BE2C (cell line): ENCODE measurements at places on chromosomes 1 and 21.

- DNase-seq: no peak
These were observed 3.4 kb upstream of the GPR25 start for GRCh38 chr1:200869376-200869752.

DNA sequence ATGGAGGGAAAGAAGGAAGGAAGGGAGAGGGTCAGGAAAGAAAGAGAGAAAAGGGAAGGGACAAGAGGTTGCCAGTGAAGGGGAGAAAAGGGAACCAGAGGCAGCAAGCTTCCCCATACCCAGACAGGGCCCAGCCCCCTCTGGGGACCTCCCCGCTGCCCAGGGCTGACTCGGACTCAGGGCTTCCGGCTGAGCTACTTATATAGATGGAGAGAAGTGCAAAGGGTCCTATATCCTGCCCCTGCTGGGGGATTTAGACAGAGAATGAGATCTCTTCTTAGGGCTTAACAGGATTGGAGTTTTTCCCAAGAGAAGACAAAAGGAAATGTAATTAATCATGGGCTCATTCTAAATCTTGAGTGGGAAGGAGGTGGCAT lies at the start of gene ETV3L:
Gene ETV3L (minus strand): TSS at position 176 of the 377 bp plus-strand sequence. CDS start 285 bp downstream, outside the sequence.
- DNase-seq: no peak

DNA sequence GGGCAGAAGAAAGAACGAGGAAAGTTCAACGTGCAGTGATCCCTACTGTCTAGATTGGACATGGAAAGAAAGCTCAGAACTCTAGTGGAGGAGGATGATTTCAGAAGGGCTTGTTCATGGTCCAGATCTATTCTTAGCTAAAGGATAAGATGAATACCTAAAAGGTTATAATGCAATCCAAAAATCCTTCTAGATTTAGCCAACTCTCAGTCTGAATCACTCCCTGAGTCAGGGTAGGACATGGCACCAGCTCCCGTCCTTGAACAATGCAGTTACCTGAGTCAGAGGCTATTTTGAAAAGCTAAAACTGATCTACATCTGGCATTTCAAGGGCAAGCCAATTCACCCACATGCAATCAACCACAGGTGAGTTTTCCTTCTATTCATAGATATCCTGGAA lies 38.8 kb upstream of the HIVEP3 start:
- no peak for DNase-seq

- DNase-seq: peak; percentile 34
These were observed 6.6 kb downstream of the SPATA21 start for GRCh38 chr1:16430606-16431005.

DNA sequence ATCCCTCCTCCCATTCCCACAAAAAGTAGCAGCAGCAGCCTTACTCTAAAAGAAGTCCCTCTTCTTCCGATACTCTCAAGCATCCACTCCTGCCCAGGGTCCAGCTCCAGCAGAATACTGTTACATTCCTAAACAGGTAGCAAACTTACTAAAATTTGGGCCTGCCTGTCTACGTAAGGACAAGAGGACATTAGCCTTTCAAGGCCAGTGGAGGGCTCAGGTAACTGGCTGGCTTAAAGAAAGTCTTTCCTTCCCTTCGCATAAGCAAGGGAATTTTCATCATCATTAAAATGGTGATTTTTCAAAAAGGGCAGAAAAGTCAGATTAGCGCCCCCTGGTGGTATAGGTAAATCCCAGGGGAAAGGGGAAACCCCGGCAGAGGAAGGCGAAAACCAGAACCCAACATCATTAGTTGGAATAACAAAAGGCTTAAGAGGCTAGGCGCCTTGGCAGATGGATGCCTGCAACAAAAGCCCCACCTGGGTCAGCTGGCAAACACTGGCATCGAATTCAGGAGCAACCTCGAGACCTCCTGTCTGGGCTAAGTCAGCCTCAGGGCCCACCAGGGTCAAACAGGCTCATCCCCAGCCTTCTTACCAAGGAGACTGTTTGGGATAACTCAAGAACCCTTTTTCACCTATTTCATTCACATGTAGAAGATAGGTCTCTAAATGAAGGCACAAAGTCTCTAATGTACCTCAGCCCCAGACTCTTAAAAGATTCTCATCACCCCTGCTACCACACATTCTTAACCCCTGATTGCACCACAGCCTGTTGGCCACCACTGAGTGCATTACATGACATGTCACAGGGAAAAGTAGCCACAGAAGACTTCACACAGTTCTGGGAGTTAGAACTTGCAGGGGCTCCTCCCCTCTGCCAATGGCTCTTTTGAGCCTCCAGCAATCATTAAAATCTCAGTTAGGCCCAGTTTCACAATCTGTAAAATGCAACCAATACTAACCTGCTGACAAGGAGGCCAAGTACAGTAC lies 36.7 kb downstream of the ERI3 start:
- DNase-seq: peak; percentile 52

DNA sequence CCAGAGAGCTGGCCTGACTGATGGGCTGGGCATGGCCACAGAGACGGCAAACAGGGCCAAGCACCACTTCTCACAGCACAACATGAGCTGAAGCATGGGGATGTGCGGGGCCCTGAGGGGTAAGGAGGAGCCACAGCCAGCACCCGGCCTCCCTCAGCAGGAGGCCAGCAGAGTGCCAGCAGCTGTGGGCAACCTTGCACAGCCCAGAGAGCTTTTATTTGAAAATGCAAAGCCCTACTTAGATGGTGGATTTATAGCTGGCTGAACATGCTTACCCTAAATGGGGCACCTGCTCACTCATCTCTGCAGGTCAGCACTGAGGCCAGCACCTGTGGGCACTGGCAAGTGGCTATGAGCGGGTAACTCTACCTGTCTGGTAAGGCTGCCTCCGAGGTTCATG lies 44.1 kb downstream of the SLC66A1 start:
- DNase-seq: no peak

GRCh38 chr21:32764186-32764585 lies 7.4 kb downstream of the PAXBP1 start:
- no peak for DNase-seq

GRCh38 chr1:224127925-224128819 lies 14.3 kb downstream of the FBXO28 start:
- no peak for DNase-seq

DNA sequence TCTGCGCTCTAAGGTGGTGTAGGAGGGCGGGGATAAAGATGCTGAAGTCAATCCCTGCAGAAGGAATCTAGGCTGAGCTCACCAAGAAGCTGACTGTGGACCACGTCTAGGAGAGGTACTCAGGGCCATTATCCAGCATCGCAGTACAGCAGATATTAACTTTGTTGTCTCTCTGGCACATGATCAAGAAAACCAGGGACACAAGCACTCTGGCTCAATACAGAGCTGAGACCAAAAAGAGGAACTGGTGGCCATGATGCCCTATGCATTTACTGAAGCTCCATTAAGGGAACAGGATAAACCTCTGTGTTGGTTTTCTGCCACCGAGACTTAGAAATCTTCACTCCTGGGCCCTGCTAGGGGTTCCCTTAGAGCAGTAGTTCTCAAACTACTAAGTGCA lies 38.0 kb upstream of the ANGPTL7 start:
- no peak for DNase-seq

DNA sequence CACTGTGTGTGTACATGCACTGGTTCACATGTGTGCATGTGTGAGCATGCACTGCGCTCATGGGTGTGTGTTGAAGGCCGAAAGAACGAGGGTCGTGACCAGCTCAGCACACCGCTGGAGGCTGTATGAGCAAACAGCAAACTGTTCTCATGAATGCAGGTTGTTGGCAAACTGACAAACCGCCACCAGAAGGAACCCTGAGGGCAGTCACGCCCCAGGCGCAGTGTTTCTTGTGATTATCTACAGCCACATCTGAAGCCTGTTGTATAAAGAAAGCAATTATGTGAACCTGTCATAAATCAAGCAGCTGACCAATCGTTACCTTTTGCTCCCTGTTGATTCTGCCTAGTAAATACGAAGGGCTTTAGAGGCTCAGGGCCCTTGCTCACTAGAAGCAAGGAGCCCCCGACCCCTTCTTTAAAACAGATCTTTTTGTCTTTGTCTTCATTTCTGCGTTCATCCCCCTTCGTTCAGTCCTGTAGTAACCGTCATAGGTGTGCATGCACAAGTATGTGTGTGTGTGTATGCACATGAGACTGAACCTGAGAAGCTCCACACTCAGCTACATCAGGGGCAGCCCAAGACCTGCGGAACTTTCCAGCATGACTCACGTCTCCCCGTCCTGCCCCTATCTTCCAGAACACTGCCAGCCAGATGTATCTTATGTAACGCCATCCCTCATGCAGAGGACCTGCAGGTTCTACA lies 16.8 kb upstream of the RIPK4 start:
- peak; percentile 34 for DNase-seq

GRCh38 chr1:147389532-147390184 lies 147.2 kb downstream of the CHD1L start:
- DNase-seq: peak; percentile 7

DNA sequence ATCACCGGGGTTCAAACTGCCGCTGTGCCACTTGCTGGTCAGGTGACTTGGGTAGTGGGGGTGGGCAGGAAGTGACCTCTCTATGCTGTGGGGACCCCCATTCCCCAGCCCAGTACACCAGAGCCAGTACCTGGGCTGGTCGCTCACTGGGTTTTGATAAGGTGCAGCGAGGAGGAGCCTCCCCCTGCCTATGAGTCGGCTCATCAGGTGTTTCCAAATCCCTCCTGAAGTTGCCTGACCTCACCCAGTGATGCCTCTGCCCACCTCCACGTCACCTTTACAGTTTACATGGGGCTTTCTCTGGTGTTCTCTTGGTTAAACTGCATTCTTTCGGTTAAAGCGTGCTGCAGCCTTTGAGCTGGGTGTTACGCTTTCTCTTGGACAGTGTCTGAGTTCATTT lies 58.2 kb downstream of the ARHGEF10L start:
- DNase-seq: no peak

- DNase-seq: peak; percentile 68
These were observed 115.3 kb upstream of the FMN2 start for GRCh38 chr1:239976130-239976968.

GRCh38 chr1:150178548-150178947 lies 28.8 kb downstream of the PLEKHO1 start:
- DNase-seq: no peak

- DNase-seq: no peak
These were observed 15.2 kb downstream of the TMEM63A start for GRCh38 chr1:225866981-225867380.

GRCh38 chr1:108845991-108846390 lies 10.9 kb downstream of the AKNAD1 start:
- DNase-seq: no peak

DNA sequence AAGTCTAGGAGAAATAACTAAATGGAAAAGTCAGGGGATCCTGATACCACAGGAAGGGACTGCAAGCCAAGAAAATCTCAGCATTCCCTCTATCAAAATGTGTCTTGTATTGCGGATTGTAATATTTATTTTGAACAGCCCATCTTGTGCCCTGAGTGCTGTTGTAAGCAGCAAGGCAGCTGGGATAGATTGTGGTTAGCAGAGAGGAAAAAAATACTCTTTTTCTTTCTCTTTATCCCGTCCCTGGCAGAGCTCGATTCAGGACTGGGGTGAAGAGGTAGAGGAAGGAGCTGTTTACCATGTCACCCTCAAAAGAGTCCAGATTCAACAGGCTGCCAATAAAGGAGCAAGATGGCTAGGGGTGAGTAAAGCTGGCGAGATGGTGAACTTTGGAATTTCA lies 1.2 kb downstream of the RGL1 start:
- no peak for DNase-seq

GRCh38 chr1:160953030-160953429 lies 1.6 kb downstream of the ITLN2 start:
- no peak for DNase-seq

- DNase-seq: no peak
These were observed 95.8 kb downstream of the CDC7 start for GRCh38 chr1:91596474-91596873.

- no peak for DNase-seq
These were observed 20.5 kb upstream of the PRDM15 start for GRCh38 chr21:41899426-41900202.

DNA sequence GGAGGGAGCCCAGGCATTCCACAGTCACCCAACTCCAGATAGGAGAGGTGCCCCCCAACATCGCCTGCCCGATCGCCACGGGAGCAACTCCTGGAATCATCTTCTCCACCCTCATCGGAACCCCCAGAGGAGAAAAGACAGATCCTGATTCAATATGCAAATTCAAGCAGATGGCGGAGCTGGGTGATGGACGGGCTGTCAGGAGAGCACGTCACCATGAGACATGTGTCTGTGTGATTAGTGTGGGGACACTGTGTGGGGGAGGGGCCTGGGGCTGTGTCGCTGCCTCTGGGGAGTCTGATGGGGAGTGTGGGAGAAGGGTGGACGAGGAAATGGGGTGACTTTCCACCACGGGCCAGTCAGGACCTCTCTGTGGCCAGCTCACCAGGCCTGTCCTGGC lies 90.2 kb upstream of the CSF3R start:
- peak; percentile 30 for DNase-seq

DNA sequence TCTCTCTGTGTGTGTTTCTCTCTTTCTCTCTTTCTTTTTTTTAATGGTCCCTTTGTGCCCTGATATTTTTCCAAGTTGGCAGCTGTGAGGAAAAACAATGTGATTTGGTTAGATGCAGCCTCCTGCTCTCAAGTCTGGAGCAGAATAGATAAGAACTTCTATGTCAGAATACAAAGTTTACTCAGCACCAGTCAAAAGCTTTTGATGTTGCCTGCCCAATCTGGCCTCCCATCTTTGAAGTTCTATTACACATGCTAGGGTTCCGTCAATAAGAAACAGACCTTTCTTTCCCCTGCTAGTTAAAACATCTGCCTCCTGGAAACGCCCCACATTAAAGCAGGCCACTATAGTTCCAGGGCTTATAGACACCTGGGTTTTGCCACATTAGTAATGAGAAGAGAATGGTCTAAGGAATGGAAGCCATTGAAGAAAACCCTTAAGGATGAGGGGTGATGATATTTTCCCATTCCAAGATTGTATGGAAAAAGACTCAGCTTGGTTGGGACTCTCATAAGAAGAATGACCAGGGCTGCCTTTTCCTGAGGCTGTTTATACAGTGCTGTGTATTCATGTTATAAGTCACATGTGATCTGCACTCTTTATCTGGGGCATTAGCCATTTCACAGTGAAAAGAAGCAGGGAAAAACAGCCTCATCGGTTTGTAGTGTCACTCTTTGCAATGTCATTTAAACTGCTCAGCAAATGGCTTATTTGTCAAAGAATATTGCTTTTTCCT lies 414.7 kb upstream of the PROX1 start:
- peak; percentile 27 for DNase-seq

DNA sequence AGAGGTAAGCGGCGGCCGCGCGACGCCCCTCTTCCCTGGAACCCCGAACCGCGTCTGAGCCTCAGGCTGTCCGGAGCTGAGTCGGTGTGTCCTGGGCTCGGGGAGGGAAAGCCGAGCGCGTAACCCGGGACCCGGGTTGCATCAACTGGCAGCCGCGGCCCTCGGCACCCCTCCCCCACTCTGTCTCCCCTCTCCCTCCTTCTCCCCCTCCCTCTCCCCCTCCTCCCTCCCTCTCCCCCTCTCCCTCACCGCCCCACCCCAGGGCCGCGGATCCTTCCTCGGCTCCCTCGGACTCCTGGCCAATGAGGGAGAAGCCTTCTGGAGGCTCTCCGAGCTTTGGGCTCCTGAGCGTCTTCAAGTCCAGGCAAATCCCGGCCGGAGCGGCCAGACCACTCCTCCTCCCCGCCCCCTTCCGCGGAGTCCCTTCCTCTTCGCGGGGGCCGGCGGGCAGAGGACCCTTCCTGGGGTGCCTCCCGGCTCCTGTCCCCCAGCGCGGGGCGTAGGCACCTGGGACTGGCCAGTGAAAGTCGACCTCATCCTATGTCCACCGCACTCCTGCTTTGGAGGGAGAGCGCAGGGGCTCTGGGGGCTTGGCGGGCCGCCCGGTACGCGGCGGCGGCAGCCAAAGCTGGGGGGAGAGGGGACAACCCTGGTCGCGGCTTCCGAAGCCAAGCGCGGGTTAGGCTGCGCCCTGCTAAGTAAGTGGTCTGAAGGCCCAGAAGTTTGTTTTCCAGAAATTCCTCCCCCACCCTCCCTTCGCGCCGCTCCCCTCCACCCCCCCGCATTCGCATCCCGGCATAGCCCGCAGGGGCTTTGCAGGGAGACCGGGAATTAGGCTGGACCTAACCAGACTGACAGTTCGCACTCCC lies 850 bp downstream of the SESN2 start:
- DNase-seq: peak; percentile 58
